Stimulated activated CD4-positive, alpha-beta T cell treated with anti-CD3 and anti-CD28 coated beads, Interleukin-4, amount 100 ng/mL, for 48 hours (primary cell): ENCODE measurements at places on chromosomes 2 and 18.

GRCh38 chr2:127719301-127720218 is 18.3 kb downstream of the SFT2D3 start:
- DNase-seq = no peak

GRCh38 chr2:120831086-120831485 is 95.4 kb downstream of the GLI2 start:
- no peak for DNase-seq

DNA sequence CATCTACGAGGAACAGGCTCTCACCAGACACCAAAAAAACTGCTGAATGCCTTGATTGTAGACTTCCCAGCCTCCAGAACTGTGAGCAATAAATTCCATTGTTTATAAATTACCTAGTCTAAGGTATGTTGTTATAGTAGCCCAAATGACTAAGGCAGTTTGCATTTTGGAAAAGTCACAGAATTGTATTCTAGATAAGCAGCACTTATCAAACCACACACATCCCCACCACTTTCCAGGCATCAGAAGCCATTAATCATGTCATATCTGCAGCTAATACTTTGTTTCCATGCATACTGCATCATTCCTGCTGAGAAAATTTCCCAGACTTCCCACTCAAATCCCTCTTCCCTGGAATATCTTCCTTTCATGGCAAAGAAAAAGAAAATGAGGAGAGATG is 187.2 kb downstream of the INO80D start:
- no peak for DNase-seq

DNA sequence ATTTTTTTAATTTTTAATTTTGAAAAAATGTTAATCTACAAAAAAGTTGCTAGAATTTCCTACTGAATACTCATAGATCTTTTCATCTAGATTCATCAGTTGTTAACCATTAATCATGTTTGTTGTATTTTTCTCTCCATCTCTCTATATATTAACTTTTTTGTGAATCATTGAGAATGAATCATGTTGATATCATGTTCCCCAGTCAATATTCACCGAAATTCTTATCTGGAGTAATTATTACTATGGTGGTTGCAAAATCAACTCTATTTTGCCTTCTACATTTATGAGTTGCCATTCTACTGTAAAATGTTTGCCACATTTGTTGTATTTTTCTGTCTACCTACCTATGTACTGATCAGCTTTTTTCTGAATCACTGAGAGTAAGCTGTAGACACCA is 154.0 kb downstream of the SPP2 start:
- no peak for DNase-seq
